ENCODE measurements at places on chromosomes 7 and 10.
A peak's percentile ranks its signal among the peaks of the same experiment; 100 is the strongest.

- DNase-seq = no peak
Observed at GRCh38 chr7:47973739-47974138, 5.7 kb downstream of the HUS1 start.

- no peak for DNase-seq
Observed at GRCh38 chr7:98105942-98106544, 619 bp upstream of the LMTK2 start.

DNA sequence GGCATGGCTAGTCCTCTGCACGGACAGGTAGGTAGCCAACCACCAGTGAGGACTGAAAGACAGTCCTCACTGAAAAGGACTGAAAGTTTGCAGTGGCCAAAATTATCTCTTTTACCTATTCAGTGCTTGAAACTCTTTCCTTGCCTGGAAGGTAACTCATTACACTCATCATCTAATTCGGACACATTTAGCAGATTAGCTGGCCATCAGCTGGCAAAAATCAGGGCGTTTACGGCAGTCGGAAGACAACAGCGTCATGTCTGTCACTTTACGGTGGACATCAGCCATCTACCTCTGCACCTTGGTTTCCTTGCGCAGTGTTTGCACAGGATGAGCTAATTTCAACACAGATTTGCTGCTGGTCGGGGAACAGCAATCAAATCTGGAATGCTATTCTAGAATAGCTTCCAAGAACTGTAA lies 740 bp downstream of the ANXA7 start:
- DNase-seq = peak; percentile 31

DNA sequence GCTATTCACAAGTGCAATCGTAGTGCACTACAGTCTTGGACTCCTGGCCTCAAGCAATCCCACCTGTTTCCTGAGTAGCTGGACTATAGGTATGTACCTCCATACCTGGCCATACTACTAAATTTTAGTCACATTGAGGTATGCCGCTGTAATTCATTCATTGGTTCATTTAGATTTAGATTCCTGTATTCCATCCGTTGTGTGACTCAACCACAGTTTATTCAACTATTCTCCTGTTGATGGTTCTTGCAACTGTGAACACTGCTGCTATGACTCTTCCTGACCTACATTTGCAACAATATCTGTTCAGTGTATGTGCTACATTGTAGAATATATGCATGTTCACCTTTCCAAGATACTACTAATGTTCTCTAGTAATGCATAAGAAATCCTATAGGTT lies 8.0 kb upstream of the ZCCHC24 start:
- DNase-seq = no peak

DNA sequence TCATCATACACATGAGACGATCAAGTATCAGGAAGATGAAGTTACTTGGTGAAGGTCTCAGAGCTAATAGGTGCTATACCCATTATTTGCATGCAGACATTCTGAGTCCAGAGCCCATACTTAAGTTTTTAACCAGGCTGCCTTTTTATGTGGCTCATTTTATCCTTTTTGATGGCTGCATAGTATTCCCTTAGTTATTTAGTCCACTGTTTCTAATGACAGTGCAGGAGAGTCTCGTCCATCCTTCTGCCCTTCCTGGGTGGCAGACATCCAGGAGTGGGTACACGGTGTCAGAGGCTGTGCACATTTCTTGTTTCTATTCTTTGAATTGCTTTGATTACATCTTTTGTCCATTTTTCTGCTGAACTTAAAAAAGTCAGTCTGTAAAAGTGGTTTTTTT lies 11.8 kb downstream of the PPP2R2D start:
- no peak for DNase-seq

DNA sequence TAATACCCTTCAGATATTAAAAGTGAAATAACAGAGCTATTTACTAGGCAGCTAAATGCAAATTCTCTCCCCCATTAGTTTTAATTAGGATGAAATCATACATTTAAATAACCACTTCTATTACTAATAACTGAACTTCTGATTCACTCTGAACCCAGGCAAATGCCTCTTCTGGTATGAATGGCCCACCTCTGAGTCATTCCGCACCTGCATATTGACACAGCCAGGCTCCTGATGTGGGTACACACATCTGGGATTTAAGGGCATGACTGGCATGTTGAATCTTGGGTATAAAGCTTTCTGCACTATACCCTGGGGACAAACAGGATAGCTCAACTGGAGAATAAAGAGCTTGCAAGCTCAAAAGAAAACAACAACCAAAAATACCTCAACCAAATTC lies 140.9 kb downstream of the AUTS2 start:
- DNase-seq = no peak
